ENCODE measurements at places on chromosomes 12 and 14.

DNA sequence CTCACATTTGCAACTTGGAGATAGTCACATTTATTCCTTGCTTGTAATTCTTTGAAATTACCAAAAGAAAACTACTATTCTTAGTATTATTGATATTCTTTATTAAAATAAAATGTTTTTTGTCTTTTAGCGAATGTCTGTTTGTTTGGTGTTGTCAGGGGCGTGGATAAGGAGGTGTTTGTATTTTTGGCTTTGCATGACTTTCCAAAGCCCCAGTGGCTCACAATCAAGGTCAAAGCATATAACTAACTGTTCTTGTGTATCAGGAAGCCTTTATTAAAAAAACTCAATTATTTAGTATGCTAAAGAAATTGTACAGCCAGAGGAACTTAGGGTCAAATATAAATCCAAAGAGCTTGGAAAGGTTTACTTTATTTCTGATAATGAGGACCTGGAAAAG is 17.9 kb downstream of the GPHB5 start:
- no peaks in the 10 kb centered on the region for H3K4me1 ChIP-seq
- H3K27me3 ChIP-seq, result no peaks in the 10 kb centered on the region
- no peaks in the 10 kb centered on the region for H3K36me3 ChIP-seq

GRCh38 chr12:83763425-83763824 is 1076.7 kb downstream of the TMTC2 start:
- H3K4me1 ChIP-seq, result no peaks in the 10 kb centered on the region
- no peak overlapping the region for H3K27ac ChIP-seq
- H3K4me3 ChIP-seq, result no peak overlapping the region
- H3K27me3 ChIP-seq, result no peaks in the 10 kb centered on the region
- no peaks in the 10 kb centered on the region for H3K36me3 ChIP-seq

- H3K27me3 ChIP-seq, result no peaks in the 10 kb centered on the region
- DNase-seq, result peak; percentile 32
- H3K36me3 ChIP-seq, result no peaks in the 10 kb centered on the region
- H3K4me1 ChIP-seq, result peaks cover 4% of the 10 kb centered on the region
- no peak overlapping the region for H3K27ac ChIP-seq
Measured at GRCh38 chr14:51498411-51499227, 153.1 kb upstream of the FRMD6 start.

- H3K4me3 ChIP-seq, result no peak overlapping the region
- no peak for DNase-seq
Measured at GRCh38 chr14:85947461-85948139, 417.7 kb downstream of the FLRT2 start.

All from GM23248 (cell line).